ENCODE measurements at places on chromosomes 1 and 21.

GRCh38 chr1:219000631-219001030, 173.0 kb upstream of the LYPLAL1 start:
- no peak for DNase-seq

GRCh38 chr1:46458846-46459245, 30.8 kb upstream of the DMBX1 start:
- DNase-seq, result no peak

GRCh38 chr1:143653429-143653802, 318.4 kb downstream of the FAM72C start:
- no peak for DNase-seq

DNA sequence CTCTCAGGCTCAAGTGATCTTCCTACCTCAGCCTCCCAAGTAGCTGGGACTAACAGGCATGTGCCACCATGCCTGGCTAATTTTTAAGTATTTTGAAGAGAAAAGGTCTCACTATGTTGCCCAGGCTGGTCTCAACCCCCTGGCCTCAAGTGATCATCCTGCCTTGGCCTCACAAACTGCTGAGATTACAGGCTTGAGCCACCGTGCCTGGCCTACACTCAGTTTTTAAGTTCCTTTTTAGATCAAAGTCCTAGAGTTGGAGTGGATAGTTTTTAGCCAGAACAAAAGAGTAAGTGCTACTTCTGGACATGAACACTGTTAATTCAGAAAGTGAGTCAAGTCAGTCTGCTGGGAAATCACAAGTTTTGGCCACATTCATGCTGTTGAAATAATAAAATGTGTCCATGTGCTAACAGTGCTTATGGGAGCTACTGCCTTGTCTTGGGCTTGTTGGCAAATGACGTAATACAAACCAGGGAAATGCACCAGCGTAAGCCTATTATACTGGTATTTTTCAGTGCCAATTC, 84.2 kb downstream of the NDUFS5 start:
- DNase-seq, result no peak

DNA sequence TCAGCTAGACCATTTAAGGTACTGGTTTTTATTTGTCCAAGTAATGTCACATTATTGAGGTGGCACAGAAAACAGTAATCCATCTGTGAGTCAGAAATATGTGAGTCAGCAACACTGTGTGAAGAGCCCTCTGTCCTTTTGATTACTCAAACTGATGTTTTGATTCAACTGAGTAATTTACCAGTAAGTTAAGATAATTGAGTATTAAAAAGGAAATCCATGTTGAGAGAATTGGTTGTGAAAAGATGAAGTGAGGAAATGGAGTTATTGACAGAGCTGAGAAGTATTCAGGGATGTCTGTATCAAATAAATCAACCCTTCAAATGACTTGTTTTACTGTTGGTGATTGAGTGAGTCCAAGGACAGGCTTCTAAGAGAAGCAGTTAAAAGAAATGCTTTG, 302.7 kb upstream of the SGIP1 start:
- DNase-seq, result no peak

- DNase-seq, result no peak
These were observed 109.8 kb downstream of the GLIS1 start for GRCh38 chr1:53629101-53629691.

GRCh38 chr1:205272536-205272935, 44.8 kb downstream of the TMCC2 start:
- DNase-seq, result no peak

DNA sequence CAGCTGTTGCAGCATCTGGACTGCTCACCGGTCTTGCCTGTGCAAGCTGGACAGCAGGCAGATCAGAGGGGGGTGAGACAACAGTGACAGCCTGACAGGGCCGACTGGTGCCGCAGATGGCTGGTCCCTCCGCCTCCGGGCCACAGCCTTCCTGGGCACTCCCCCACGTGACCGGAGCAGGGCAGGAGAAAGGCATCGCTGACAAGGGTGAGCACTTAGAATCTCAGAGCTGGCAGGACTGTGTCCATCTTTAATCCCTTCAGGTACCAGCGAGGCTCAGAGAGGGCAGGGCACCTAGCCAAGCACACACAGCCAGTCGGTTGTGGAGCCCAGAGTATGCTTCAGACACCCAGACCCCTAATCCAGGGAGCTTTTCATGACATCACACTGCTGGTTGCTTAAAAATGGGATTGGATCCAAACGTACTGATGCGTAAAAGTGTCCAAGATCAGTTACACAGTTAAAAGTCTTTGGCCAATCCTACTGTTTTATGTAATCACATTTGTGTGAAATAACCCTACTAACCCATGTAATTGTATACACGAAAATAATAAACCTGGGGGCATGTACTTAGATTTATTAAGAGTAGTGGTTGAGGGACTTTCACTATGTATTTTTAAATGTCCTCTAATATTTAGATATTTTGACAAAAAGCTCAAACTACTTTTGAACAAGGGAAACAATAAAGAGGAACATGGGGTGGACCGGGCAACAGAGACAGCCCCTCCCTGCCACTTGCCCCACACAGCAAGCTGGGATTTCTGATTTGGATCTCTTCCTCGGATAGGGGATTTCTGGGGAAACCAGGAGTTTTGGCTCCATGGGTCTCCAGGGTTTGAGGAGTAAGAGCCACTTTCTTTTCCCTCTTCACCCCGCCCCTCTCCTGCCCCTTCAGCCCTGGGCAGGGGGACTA, 758 bp upstream of the CNTN2 start:
- no peak for DNase-seq

GRCh38 chr1:188367661-188368060, 1538.9 kb downstream of the PLA2G4A start:
- no peak for DNase-seq

DNA sequence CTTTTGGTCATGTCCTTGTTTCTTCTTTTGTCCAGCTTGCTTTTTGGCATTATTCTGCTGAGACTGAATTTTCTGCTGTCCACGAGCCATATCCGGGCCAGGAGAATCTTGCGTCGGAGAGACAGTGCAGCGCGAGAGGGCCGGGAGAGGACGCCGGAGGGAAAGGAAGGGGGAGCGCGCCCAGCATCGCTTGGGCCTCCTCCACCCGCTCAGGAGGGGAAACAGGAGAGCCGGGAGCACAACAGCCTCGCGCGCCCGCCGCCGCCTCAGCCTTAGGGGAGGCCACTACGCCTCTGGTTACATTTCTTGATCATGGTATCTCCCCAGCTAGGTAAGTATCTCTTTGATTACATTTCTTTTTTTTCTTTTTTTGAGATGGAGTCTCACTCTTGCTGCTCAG, 7.4 kb upstream of the DEGS1 start:
- DNase-seq, result no peak

DNA sequence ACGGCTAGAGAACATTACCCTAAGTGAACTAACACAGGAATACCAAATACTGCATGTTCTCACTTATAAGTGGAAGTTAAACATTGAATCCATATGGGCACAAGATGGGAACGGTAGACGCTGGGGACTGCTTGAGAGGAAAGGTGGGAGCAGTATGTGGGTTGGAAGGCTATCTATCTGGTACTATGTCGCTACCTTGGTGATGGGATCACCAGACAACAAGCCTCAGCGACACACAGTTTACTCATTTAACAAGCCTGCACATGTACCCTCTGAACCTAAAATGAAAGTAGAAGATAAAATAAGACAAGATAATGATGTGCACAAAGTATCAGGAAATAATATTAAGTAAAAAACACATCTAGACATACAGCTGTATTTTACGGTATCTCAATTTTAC, 819 bp downstream of the PYHIN1 start:
- DNase-seq, result no peak

DNA sequence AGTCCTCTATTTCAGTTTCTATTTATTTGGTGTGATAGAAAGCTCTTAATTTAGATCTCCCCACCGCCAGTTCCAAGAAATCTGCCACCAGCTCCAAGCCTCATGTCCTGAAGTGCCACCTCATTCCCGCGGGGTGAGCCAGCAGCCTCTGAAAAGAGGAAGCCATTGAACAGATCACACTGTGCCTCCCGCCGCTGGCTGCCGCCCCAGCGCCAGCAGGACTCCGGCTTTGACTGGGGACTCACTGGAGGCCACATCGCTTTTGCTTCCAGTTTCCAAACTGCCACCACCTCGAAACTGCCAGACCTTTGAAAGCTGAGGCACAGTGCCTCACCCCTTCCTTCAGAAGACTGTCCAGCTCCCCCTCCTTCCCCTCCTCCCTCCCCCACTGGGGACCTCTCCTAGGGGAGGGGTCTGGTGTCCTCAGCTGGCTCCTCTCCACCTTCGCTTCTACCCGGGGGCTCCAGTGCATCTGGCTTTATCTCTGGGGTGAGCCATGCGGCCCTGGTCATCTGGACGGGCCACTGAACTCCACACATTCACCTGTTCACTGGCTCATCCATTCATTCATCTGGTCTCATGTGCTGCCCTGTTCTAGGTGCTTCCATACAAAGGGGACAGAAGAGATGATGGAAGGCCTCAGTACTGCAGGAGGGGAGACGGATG, 58.9 kb downstream of the VPS26C start:
- peak; percentile 90 for DNase-seq

- DNase-seq, result no peak
These were observed 4.8 kb upstream of the WNT9A start for GRCh38 chr1:227952374-227953021.

- DNase-seq, result no peak
These were observed 92.0 kb downstream of the CRB1 start for GRCh38 chr1:197360068-197360467.

DNA sequence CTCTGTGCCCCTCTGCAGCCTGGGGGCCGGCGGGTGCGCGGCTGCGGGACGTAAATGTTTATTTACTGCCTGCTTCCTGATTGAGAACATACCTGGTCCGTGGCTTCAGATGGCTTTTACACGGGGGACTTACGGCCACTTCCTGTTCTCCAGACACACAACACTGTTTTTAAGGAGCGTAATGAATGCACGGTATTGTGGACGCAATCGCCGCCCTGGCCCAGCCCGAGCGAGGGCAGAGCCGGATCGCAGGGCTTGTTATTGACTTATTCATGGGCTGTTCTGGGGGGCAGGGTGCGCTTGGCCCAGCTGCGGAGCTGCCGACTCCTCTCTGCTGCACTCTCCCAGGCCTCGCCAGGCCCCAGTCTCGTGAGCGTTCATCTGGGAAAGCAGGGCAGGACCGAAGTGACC, 52.8 kb upstream of the ACTRT2 start:
- no peak for DNase-seq

GRCh38 chr21:40067751-40068150, 200.5 kb downstream of the PCP4 start:
- DNase-seq, result no peak

DNA sequence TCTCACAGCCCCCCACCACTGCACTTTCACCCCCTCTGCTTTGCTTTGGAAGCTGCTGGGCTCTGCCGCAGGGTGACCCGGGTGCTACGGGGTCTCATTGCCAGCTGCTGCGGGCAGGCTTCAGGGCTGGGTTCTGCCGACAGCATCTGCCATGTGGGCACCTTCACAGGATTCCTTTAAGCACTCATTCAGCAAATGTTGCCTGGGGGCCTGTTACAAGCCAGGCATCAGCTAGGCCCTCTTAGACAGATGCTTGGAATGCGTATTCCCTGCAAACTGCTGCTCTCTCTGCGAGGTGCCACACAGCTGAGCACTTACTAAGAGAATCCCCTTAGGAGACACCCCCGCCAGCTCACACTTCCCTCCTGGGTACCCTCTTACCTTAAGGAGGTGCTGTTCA, 29.2 kb downstream of the COL16A1 start:
- DNase-seq, result no peak

- no peak for DNase-seq
These were observed 270.9 kb downstream of the TNR start for GRCh38 chr1:175472464-175472863.

DNA sequence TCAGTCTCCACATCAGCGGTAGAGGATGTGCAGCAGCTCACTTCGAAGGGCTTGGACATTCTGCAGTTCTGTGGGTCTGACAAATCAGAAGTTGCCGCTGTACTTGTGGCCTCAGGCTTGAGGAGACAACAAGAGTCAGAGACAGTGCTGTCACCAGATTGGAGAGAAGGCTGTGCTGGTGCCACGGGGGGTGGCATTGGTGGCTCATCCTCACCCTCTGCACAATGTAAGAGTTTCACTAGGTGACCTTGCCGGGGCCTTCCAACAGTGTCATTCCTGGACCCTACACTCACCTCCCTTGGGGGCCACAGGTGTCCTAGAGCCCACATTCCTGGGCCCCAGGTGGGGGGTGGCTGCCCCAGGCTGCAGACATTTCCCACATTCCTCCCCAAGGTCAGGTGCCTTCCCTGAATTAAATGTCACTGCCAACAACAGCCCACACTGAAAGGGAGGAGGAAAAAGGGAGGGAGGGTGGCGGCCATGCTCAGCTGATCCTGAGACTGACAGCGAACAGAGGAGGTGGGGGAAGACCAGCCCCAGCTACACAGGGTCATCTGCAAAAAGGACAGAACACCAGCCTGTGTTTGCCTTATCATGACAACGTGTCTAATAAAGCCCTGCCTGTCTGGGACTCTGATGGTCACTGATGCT, 46.4 kb downstream of the TMCC2 start:
- DNase-seq, result no peak

GRCh38 chr1:178727014-178727895, 2.2 kb downstream of the RALGPS2 start:
- DNase-seq, result no peak

GRCh38 chr21:45542242-45542666, at the start of gene SLC19A1:
Gene SLC19A1, minus strand, starts transcription at chr21:45542440. Its CDS starts 4,481 bp downstream, at chr21:45537959.
- peak; percentile 28 for DNase-seq

DNA sequence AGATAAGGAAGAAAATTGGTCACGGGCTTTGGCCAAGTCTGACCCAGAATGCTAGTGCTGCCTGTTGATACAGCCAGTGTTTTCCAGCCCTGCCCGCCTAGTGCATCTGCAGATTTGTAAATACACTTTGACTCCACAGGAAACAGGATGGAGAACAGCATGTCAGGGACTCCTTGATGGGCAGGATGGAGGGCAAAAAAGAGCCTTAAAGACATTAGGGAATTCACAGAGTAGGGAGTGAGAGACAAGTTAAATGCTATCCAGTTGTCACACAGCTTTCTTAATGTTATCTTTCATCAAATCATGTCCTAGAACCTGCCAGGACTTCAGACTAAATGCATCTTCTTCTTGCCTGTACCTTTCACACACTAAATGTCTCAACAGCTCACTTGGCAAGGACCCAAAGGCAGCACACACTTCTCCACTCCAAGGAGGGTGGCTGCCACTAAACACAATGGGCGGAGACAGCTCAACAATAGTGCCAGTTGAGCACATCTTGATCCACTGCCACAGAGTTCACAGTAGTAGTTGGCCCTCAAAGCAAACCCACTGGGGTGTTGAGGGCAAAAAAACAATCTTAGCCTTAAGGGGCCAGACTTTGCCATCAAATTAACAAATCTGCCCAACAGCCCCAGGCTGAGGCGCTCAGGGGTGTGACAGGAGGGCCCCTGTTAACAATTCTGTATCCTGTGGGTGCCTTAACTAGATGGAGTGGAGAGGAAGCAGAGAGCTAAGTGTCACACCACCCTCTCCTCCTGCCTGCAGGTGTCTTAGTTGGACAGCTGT, 2.7 kb downstream of the HIVEP3 start:
- no peak for DNase-seq

- no peak for DNase-seq
These were observed 133.9 kb upstream of the VANGL1 start for GRCh38 chr1:115507901-115508300.
